Activated T-cell treated with anti-CD3 and anti-CD28 coated beads, Interleukin-2, amount 50 U/mL, for 72 hours (primary cell): ENCODE measurements at places on chromosomes 7 and 10. TPM values are rescaled to one million over a fixed set of nuclear protein-coding genes. Genes with fewer than 3 reads are reported as not detected.
A peak's percentile ranks its signal among the peaks of the same experiment; 100 is the strongest.

DNA sequence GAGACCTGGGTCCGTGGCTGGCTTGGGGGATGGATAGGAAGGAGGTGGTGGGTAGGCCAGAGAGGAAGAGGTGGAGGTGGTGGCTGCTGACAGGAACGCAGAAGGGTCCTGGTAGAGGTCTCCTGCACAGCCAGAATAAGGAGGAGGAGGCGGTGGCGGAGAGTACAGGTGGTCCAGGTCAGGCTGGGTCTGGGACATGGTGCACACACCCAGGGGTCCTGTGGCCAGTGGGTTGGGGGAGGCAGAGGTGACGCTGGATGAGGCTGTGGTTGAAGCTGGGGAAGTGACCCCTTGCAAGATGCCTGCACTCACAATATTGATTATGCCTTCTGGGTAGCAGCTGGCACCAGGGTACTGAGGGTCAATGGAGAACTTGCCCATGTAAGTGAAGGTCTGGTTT is 2.2 kb downstream of the EGR2 start:
- peak; percentile 9 for DNase-seq

DNA sequence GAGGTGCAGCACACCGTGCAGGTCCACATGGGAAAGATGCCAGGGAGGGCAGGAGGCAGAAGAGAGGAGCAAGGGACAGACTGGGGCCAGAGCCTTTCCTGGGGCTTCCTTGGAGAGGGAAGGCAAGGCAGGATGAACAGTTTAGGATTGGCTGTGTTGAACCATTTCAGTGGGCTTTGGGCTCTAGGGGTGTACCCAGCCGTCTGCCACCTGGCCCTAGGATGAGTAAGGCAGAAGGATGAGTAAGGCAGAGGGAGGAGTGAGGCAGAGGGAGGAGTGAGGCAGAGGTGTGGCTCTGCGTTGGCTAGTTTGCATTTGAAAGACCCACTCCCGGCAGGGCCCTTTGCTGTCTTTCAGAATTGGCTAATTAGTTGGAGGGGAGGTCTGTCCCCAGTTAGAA is 31.5 kb upstream of the PRF1 start:
- no peak for DNase-seq

GRCh38 chr7:41955893-41956675 is 253.2 kb upstream of the INHBA start:
- DNase-seq = no peak

GPR15LG gene
- not detected for total RNA-seq

GRCh38 chr7:22879280-22879679 is 56.6 kb upstream of the TOMM7 start:
- DNase-seq = no peak

DNA sequence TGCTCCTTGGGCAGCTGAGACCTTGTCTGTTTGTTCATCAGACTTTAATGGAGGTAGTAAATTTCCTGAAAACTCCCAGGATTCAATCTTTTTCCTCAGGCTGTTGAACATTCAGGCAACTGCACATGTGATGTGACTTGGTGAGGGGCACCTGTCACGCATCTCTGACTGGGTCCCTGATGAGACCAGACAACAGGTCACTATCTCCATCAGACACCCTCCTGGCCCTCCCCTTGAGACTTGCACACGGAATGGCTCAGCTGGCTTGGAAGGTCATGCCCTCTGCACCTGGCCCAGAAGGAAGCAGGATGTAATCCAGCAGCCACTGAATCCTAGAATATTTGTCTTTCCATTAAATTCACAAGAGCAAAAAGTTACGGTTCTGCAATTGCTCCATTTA is 15.9 kb downstream of the AQP1 start:
- DNase-seq = no peak

DNA sequence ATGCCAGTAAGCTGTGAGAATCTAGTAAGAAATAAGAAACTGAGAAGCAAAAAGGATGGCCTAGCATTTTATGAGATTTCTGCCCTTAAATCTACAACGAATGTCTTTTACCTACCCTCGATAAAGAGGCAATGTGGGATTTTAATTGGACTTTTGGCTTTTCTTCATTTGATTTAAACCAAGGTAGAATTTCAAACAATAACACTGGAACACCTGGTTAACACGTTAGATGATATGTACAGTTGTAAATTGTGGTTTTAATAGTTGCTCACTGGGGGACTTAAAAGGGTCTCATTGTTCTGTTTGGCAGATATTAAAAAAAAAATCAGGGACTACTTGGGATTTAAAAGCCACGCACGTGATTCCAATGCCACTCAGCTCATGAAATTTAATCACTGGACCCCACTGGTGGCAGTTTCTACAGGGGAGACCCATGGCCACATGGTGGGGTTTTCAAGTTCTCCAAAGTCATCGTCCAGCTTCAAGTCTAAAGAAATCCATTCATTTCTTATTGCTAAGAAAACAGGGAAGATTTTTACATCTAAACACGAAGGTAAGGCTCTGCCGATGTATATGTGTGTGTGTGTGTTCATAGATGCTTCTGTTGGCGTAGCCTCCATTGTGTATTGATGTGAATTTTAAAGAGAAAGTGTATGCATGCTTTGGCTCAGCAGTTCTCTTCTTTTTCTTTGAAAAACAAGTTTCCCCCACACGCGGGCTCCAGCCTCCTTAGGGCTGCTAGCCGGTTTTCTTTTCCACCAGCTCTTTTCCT is 588.6 kb upstream of the MKI67 start:
- DNase-seq = no peak

DNA sequence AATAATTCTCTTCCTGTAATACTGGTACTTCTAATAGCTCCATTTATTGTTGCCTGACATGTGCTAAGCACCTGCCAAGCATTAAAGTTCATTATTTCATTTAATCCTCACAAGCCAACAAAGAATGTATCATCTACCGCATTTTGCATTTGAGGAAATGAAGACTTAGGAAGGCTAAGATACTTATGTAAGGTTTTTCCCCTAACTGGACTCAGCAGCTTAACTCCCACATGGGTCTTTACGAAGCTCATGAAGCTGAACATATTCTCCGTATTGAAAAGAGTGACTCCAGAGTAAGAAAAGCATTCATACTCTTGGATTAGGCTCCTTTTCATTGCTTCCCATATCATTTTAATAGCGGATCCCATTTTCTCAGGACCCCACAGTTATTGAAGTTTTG is 155.7 kb upstream of the TMEM72 start:
- DNase-seq = no peak

- no peak for DNase-seq
Observed at GRCh38 chr7:113199841-113200240, 81.5 kb upstream of the SMIM30 start.

DNA sequence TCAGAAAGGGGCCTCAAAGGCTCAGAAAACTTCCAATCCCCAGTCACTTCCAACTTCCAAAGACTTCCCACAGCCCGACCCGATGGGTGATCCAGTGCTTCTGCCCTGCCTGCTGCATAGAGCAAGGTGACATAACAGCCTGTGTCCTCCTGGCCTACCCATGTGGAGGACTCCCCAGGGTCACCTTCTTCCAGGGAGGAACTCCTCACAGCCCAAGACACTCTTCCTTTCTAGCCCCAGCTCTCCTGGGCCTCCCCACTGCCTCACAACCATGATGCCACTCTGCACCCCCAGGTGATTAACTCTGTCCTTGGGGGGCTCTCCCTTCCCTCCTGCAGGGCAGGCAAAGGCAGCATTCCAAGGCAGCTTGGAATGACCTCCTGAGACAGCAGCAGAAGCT is 158.4 kb upstream of the PDE1C start:
- no peak for DNase-seq

GRCh38 chr7:26182283-26182682 is 18.3 kb downstream of the HNRNPA2B1 start:
- DNase-seq = no peak

OR2A12 gene
- not detected for total RNA-seq

DNA sequence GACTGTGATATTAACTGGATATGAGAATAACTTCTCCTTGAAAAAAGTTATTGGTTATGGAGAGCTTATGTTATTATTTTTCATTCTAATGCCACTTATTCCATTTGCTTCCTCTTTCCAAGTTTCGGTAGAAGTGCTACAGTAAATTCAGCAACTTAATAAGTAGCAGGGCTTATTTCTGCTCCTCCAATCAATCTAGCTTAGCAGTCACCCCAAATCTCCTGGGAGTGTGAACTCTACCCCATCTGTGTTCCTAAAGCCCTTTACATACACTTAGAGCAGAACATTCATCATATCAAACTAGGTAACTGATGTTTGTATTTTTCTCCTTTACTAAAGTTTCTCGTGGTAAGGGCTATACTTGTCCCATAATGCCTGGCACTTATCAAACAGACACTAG is 8.7 kb downstream of the ARL3 start:
- DNase-seq = no peak

PNLIPRP3 gene
- not detected for total RNA-seq

- DNase-seq = no peak
Observed at GRCh38 chr10:48464121-48464870, 140.6 kb downstream of the ARHGAP22 start.

DNA sequence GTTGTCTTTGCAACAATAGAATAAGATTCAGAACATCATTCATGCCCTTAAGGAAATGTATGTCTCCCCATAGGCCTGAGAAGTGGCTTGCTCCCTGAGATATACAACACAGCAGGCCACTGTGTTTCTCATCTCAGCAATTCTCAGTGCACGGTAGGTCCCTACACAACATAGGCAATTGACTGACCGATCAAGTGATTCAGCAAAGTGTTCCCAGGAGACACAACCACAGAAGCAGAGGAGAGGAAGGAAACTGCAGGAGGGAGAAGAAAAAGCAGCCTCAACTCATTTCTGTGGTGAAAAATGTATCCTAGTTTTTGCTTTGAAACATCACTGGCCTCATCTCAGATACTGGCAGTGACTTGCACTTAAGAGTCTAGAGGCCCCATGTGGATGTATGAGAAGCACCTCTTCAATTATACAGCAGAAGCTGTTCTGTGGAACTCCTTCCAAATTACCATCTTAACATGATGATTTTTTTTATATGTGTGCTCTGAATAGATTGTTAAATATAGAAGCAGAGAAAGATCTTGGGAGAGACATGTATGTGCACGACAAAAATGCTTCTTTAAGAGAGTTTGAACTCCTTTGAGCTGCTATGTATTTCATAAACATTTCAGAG is 306.8 kb downstream of the XPNPEP1 start:
- no peak for DNase-seq

DNA sequence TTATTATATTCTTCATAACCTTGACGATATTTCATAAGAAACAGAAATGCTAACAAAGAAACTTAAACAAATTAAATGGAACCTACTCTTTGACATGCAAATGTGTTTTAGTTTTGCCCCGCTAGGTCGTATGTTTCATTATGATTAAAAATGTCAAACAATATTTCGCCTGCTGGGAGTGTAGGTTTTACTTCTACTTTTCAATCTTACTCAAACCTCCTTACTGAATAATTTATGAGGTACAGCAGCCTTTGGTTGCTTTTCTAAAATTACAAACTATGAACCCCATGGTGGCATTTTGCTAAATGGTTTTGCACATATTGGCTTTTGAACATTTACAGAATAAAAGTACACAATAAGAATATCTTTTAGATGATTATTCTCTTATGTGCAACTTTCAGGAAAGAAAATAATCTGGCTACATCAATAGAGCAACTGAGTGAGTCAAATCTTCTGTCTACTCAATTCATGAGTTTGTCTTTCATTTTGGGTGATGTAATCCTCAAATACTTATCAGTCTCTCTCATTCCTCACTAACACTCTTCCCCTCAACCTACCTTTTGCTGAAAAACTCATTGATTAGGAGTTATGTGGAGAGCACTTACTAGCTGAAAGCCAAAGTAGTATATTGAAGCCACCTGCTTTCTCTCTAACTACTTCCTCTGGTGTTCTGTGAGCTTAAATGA is 1226.4 kb downstream of the XPNPEP1 start:
- DNase-seq = no peak

GRCh38 chr10:59587083-59587755 is 122.4 kb downstream of the SLC16A9 start:
- DNase-seq = no peak

DNA sequence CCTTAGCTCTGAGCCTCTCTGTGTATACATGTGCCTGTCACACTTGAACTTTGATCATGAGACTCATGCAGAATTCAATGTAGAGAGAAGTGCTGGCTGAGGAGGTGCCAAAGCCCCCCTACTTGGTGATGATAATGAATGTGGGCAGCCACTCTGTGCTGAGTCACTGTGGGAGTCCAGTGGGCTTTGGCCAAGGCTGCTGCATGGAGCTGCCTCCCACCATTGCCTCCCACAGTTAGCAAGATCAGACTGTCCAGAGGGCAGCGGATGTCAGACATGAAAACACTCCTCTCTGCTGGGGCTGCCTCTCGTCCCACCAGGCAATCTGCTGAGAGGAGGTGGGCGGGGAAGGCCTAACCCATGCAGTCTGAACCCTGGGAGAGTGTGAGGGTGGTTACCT is 180.3 kb downstream of the SH2D4B start:
- no peak for DNase-seq

- DNase-seq = no peak
Observed at GRCh38 chr7:26543340-26543739, 251.7 kb downstream of the SNX10 start.

GRCh38 chr10:44173608-44173894 is 211.3 kb downstream of the CXCL12 start:
- DNase-seq = no peak

GRCh38 chr7:98493030-98493778 is 92.3 kb upstream of the BAIAP2L1 start:
- no peak for DNase-seq

- DNase-seq = no peak
Observed at GRCh38 chr7:123773481-123773880, 24.7 kb upstream of the WASL start.

CPEB3 gene
- total RNA-seq = 2.2 TPM

DNA sequence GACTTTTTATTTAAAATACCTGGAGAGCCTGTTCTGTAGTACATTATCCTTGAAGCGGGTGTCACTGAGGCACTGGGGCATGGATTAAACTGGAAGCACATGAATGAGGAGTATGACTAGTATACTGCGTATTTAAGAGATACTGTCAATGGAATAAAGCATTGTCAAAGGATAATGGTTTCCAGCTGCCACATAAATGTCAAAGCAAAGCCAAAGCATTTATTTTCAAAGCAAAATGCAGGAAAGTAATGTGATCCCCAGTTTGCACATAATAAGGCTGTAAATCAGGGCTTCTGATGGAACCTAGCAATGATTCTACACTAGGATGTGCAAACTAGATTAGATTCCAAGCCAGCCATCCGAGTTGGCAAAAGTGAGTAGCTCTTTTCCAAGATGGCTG is 240.1 kb downstream of the POU6F2 start:
- DNase-seq = no peak

GRCh38 chr10:84743483-84743882 is 415.1 kb downstream of the CCSER2 start:
- no peak for DNase-seq
